SK-N-MC (cell line): ENCODE measurements at places on chromosomes 1 and 21.
A peak's percentile ranks its signal among the peaks of the same experiment; 100 is the strongest.

- peak; percentile 72 for DNase-seq
Measured at GRCh38 chr1:233113009-233113879, 162.8 kb downstream of the NTPCR start.

GRCh38 chr1:242243472-242243871, 244.6 kb upstream of the MAP1LC3C start:
- no peak for DNase-seq

- no peak for DNase-seq
Measured at GRCh38 chr1:227794817-227795192, 20.7 kb upstream of the PRSS38 start.

DNA sequence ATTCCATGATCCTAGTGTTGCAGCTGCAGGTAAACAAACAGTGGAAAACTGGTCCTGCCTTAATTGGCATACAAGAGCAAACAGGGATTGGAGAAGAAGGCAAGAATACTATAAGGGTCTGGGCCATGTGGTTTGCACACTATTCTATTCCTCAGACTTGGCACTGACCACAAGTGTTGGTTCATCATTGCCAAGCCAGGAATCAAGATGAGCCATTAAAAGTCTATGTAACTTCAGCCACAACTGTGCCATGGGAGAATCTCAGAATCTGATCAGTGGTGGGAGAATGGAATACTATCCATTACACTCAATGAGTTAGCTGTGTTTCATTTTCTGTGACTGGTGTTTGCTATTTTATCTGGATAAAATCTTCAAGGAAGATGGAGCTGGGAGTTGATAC, 26.2 kb upstream of the FCER1A start:
- no peak for DNase-seq

DNA sequence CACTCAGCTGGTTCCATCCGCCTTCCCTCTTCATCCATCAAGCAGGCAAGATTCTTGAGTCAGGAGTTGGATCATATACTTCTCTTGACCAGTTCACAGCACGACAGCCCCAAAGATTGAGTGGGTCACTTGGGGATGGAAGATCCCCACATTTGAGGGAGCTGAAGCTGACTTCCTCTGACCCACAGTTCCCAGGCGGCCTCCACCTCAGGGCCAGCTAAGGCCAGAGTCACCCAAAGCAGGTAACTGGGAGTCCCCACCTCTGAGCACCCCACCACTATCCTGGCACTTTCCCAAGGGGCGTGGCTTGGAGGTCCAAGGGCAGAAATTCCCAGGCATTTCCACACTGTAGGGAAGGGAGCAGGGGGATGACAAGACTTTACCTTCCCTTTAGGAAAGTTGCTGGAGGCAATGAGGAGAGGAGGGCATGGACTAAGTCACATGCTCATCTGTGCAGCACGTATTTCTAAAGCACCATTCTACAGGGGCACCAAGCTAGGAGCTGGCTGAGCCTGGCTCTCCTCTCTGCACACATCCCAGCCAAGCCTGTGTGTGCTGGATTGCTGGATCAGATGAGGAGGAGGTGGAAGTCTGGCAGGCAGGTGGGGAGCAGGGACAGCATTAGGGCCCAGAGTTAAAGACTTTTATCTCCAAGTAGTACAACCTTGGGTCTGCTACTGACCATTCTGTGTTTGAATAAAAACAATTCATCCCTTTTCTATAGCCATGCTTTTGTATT, 1.3 kb upstream of the RD3 start:
- DNase-seq: no peak

DNA sequence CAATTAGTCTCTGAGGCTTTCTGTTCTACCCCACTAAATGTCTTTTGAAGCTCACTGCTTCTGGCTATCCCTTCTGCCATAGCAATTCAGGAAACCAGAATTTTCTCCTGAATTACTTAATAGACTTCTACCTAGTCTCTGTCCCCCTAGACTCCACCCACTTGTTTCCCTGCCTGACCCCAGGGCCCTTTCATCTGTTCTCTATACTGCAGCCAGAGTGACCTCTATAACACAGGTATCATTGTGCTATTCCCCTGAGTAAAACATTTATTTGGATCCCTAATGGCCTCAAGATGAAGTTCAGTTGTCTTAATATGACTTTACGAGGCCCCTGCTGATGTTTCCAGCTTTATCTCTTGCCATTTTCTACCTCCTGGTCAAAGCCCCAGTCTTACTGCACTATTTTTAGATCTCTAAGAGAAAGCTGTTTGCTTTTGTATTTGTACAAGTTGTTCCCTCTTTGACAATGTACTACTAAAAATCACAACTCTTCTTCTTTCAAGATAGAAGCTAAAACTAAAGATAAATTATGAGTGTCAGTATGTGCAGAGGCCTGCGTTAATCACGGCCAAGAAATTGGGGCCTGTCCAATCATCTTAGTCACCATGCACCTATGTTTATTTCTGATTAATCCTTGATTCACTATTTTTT, 54.5 kb downstream of the ATP1B1 start:
- no peak for DNase-seq

GRCh38 chr1:24198766-24199165, 11.7 kb upstream of the IFNLR1 start:
- no peak for DNase-seq
